ENCODE measurements at places on chromosomes 4 and X. TPM values are rescaled to one million over a fixed set of nuclear protein-coding genes. Genes with fewer than 3 reads are reported as not detected.

DNA sequence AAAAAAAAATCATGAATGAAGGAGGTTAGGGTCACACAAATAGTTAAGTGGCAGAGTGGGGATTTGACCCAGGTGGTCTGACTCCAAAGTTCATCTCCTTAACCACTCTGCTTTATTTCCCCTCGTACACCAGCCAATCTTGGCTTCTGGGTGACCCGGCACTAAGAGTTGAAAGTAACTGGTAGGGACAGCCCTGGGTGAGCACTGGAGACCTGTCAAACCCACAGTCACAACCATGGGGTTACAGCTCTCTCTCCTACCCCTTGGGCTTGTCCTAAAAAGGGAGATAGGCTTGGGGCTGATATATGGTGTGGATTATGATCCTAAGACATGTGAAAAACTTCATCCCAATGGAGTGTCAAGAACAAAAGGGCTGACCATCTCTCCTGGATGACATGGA is 12.5 kb downstream of the IGFBP7 start:
- no peaks in the 10 kb centered on the region for H3K27me3 ChIP-seq
- no peaks in the 10 kb centered on the region for H3K36me3 ChIP-seq
- H3K27ac ChIP-seq: no peak overlapping the region
- DNase-seq: no peak
- no peak overlapping the region for H3K4me3 ChIP-seq

GRCh38 chr4:99724067-99724466 is 66.4 kb upstream of the C4orf54 start:
- no peak overlapping the region for H3K4me3 ChIP-seq
- DNase-seq: no peak
- no peaks in the 10 kb centered on the region for H3K27me3 ChIP-seq
- H3K27ac ChIP-seq: no peak overlapping the region
- H3K36me3 ChIP-seq: no peaks in the 10 kb centered on the region
- no peaks in the 10 kb centered on the region for H3K4me1 ChIP-seq

DNA sequence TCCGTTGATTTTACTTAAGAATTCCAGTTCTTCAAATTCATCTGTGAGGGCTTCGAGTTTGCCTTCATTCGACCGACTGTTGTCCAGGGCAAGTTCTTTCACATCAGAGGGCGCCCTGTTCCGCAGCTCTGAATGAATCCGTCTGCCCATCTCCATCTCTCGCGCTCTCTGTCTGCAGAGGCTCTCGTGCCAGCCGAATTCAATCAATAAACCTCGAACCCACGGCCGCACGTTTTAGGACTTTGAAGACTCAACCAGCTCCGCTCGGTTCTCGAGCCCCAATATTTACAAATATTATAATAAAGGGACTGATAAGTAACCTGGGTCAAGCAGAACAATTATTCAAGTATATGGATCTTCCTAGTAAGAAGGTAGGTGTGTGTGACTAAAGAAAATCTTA is 556.4 kb upstream of the SMIM31 start:
- no peaks in the 10 kb centered on the region for H3K27me3 ChIP-seq
- DNase-seq: no peak
- H3K36me3 ChIP-seq: no peaks in the 10 kb centered on the region
- H3K27ac ChIP-seq: no peak overlapping the region
- H3K4me3 ChIP-seq: no peak overlapping the region

GAGE13 gene
- not detected for total RNA-seq
